ENCODE measurements at places on chromosomes 5 and 9.

DNA sequence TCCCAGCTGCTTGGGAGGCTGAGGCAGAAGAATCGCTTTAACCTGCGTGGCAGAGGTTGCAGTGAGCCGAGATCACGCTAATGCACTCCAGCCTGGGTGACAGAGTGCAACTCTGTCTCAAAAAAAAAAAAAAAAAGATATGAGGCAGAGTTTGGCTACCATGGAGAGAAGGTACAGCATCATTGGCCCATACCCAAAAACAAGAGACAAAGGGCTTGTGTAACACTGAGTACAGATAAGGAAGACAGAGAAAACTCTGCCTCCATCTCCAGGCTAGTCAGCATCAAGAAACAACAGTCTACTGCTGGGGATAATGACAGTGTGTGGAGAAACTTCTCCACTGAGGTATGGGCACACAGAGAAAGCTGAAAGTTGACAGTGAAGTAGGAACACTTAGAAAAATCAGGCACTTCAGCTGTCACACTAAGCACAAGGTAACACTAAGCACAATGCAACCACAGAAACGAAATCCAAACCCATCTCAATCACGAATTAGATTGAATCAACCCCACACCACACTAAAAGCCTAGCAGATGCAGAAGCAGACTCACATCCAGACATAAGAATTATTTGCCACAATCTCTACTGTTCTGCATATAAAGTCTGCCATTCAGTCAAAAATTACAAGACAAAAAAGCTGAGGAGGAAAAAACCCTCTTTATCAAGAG lies 10.5 kb downstream of the PJA2 start:
- no peak for DNase-seq

DNA sequence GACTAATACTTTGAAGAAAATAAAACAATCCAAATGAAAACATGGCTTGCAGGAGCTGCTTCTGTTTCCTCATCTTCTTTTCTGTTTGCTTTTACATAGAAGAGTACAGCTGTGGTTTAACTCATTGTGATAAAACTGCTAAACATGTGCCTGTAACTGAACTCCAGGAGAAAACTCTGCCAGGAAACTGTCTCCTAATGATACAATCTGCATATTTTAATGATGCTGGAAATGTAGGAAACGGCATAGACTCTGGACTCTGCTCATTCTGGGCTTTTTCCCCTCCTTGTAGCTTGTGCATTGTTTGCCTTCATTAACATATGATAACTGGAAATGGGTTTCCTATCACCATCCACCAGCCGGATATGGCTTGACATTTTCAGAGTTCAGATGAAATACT lies 813.3 kb upstream of the WWC1 start:
- DNase-seq, result no peak

- DNase-seq, result no peak
Measured at GRCh38 chr5:96885518-96886338, 9.4 kb downstream of the ERAP2 start.

DNA sequence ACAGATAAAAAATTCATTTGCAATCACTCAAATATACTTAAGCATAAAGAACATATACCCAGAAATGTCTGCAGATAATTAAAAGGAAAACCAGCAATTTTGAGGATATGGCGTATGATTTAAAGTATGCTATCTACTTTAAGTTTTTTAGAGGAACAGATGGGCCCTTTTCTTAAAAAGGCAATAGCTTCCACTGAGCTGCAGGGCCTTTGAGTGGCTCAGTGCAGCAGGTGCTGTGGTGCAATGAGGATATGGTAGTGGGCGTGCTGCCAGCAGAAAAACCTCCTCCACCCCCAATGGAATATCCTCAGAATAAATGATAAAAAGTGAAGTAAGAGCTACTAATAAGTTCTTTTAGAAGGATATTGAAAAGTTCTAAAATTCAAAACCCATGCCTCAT lies 814.5 kb downstream of the MTRR start:
- no peak for DNase-seq

DNA sequence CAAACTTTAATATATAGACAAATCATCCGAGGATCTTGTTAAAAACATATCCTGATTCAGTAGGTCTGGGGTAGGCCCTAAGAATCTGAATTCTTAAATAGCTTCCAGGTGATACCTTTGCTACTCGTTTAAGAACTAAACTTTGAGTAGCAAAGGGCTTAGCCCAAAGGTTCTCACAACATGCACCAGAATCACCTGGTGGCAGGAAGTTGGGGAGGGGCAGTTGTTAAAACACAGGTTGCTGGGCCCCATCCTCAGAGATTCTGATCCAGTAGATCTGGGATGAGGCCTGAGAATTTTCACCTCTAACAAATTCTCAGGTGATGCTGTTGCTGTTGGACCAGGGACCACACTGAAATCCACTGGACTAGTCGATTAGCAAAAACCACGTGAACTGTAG lies 20.0 kb upstream of the RGMB start:
- DNase-seq, result no peak

- DNase-seq, result no peak
Measured at GRCh38 chr5:147359101-147359500, 124.3 kb downstream of the STK32A start.

DNA sequence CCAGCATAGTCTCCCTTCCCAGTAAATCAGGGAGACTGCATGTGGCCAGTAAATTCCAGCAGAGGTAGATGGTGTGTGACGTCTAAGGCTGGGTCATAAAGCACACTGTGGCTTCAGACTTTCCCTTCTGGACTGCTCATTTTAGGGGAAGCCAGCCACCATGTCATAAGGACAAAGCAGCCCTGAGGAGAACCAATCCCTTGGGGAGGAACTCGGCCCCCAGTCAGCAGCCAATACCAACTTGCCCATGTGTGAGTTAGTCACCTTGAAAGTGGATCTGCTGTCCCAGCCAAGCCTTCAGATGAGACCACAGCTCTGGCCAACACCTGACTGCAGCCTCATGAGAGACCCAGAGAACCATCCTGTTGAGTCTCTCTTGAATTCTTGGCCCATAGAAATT lies 14.7 kb upstream of the NINJ1 start:
- DNase-seq, result no peak

- DNase-seq, result no peak
Measured at GRCh38 chr9:136021171-136021871, 60.1 kb upstream of the UBAC1 start.

DNA sequence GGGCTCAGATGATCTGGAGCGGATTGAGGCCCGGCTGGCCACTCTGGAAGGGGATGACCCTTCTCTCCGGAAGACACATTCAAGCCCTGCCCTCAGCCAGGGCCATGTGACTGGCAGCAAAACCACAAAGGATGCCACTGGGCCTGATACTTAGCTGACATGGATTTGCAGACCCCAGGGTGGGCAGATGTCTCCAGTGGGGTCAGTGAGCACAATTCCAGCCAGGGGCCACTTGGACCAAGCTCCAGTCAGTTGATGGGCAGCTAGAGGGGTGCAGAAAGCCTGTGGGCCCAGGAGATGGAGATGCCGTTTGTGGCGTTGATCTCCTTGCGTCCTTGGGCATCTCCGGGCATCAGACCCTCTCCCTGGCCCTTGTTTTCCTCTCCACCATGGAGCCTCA lies 46.7 kb downstream of the PSD2 start:
- no peak for DNase-seq

DNA sequence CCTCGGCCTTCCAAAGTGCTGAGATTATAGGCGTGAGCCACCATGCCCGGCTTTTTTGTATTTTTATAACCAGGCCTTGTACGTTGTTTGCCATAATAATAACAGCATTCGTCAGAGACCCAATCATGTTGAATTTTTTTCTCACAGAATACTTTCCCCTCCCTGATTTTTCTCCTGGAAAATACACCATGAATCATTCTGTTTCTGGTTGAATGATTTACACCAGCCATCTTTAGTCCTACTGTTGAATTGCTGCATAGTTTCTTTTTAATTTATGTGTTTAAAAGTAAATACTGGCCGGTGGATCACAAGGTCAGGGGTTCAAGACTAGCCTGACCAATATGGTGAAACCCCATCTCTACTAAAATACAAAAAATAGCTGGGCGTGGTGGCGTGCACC lies 3.5 kb downstream of the CNOT8 start:
- no peak for DNase-seq

- DNase-seq, result no peak
Measured at GRCh38 chr5:147927901-147928300, 21.6 kb upstream of the C5orf46 start.

GRCh38 chr9:6006749-6007057 lies 8.7 kb downstream of the RANBP6 start:
- peak; percentile 79 for DNase-seq

GRCh38 chr5:125142458-125142857 lies 396.0 kb upstream of the ZNF608 start:
- DNase-seq, result no peak

DNA sequence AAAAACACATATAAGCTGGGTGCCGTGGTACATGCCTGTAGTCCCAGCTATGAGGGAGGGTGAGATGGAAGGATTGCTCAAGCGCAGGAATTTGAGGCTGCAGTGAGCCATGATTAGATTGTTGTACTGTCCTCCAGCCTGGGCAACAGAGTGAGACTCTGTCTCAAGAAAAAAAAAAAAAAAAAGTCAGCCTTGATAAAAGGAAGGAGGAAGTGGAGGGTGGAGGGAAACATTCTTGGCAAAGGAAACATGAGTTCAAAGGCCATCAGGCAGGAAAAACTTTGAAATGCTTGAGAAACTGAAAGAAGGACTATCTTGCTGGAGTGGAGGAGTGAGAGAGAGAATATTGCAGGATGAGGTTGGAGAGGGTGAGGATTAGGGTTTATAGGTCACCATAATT lies 18.3 kb upstream of the ANKHD1 start:
- DNase-seq, result no peak

GRCh38 chr9:35673132-35674024 lies at the start of gene CA9:
Gene CA9 (plus strand): TSS chr9:35673928. CDS start chr9:35673960, 32 bp downstream.
- DNase-seq, result no peak

GRCh38 chr5:141858079-141858765 lies 20.0 kb downstream of the PCDH1 start:
- DNase-seq, result peak; percentile 53

- DNase-seq, result peak; percentile 69
Measured at GRCh38 chr9:15606643-15607472, 54.0 kb downstream of the CCDC171 start.

All from NCI-H1436 (cell line).